ENCODE measurements at places on chromosomes 6 and 20.
A peak's percentile ranks its signal among the peaks of the same experiment; 100 is the strongest.

DNA sequence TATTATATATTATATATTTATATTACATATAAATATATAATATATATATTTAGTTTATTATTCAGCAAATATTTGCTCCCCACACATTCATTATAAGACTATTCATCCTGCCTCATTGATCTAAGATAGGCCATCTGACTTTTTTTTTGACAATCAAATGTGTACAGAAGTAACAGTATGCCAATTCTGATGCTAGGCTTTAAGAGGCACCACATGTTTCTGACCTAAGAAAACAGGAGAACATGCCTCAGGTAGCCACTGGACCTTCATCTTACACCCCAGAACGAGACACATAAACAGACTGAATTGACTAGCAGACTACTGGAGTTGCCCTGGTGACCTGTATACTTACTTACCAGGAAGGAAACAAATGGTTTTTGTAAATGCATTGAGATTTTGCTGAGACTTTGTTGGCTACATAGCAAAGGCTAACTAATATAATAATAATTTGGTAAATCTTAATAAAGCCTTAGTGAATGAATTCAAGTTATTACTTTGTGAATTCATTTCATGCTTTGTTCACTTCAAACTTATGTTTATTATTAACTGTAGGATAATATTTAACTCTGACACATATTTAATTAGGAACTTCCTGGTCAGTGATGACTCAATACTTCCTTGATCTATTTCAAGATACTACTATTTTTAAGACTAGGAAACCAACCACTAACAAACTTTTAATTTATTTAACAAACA lies 13.4 kb upstream of the MYO6 start:
- DNase-seq, result no peak

- DNase-seq, result no peak
Observed at GRCh38 chr20:31604567-31605030, 490 bp upstream of the ID1 start.

- DNase-seq, result no peak
Observed at GRCh38 chr6:133892813-133893691, 4.1 kb downstream of the TCF21 start.

DNA sequence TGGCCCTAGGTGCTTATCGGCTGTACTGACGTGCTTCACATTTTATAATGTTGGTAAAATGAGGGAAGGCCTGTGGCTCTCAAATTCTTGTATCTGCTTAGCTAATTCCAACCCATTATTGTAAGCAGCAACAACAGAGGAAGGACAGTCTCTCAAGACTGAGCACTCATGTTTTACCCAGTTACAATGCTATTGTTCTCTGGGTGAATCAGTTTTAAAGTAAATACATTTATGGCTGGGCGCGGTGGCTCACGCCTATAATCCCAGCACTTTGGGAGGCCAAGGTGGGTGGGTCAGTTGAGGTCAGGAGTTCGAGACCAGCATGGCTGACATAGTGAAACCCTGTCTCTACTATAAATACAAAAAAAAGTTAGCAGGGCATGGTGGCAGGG lies 194.6 kb downstream of the PRKN start:
- no peak for DNase-seq

- DNase-seq, result no peak
Observed at GRCh38 chr6:116741571-116741970, 23.9 kb downstream of the FAM162B start.

GRCh38 chr6:38057994-38058393 lies 238.5 kb downstream of the ZFAND3 start:
- no peak for DNase-seq

DNA sequence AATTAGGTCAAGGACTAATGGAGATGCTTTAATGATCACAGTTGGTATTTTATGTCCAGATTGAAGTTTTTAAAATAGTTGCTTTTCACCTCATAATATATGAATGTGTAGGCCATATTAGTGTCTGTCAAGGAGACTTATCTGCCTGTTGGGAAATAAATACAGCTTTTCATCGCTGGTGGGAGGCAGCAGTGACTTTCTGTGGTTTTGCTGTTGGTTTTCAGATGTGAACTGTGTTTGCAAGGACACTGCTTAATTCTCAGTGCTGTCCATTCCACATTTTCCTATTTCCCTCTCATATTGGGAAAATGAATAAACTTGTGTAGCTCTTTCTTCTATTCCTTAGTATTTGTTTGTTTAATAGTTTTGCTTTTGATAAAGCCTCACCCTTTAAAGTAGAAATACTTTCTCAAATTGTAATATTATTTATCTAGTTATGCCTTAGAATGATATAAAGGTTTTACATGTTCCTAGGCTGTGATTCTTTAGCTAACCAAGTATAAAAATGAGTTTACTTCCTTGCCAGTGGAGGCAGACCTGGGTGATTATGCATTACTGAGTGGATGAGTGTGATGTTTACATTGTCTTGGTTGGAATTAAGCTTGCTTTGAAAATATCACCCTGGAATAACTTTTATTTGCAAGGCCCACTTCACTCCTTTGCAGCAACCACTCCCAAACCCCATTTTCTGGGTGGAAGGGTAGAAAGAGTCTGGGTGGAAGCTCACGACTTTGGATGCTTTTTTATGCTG lies 3.3 kb downstream of the PLCB4 start:
- no peak for DNase-seq

- DNase-seq, result no peak
Observed at GRCh38 chr6:35777356-35778102, 1.1 kb downstream of the CLPSL2 start.

DNA sequence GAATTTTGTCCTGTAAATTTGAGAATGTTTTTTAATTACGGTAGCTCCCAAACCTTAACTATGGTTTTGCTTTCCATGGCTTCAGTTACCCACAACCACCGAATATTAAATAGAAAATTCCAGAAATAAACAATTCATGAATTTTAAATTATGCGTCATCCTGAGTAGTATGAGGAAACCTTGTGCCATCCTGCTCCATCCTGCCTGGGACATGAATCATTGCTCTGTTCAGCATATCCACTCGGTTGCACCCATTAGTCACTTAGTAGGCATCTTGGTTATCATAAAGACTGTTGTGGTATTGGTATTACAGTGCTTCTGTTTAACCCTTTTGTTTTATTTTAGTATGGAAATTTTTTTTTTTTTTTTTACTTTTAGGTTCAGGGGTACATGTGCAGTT lies 39.7 kb downstream of the KCNS1 start:
- no peak for DNase-seq

DNA sequence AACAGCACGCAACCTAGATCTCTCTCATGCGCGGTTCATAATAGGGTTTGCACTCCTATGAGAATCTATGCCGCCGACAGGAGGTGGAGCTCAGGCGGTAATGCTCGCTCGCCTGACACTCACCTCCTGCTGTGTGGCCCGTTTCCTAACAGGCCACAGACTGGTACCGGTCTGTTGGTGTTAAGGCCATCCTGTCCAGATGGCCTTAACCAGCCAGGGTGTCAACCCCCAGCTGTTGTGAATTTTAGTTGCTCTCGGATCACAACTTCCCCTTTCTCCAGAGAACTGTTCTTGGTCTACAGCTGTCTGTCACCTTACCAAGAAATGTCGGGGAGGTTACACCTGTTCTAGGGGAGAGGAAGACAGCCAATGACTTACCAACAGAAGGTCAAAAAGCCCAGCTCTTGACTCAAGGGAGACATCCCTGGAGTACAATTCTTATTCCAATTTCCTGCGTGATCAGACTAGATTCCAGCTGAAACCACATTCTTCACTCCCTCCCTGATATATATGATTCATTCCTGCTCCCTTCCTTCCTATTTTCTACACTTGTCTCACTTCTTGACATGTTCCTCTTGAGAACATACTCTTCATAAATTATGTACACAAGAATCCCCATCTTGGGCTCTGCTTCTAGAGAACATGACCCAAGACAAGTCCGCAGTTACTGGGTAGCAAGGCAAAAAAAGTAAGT lies 23.1 kb upstream of the DNAAF9 start:
- DNase-seq, result no peak

DNA sequence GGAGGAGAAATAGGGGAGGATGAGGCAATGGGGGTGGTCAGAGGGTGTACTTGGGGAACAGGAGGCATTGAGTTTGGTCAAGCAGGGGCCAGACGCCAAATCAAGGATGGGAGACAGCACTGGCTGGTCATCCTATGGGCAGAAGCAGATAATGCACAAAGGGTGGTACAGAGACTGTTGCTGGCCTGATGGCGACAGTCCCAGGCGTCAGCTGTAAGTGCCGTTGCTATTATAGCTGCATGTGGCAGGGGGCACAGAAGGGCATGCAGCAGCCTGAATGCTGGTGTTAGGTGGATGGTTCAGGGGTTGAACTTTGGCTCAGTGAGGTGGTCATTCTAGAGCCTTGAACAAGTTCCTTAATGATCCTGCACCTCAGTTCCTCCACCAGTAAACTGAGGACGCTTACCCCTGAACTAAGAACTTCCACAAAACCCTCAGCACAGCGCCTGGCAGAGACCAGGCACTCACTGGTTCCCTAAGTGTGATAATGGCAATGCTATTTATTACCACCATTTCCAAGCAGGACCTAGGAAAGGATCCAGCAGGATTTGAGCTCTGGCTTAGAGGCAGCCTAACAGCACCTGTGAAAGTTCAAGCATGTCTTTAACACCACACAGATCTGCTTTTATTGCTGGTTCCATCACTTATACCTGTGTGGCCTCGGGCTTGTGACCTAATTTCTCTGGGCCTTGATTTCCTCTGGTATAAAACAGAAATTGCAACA lies 162.7 kb downstream of the INSM1 start:
- DNase-seq, result no peak

- DNase-seq, result no peak
Observed at GRCh38 chr20:63384336-63384735, 23.2 kb upstream of the CHRNA4 start.

GRCh38 chr6:154960299-154960843 lies 34.7 kb upstream of the TIAM2 start:
- no peak for DNase-seq

DNA sequence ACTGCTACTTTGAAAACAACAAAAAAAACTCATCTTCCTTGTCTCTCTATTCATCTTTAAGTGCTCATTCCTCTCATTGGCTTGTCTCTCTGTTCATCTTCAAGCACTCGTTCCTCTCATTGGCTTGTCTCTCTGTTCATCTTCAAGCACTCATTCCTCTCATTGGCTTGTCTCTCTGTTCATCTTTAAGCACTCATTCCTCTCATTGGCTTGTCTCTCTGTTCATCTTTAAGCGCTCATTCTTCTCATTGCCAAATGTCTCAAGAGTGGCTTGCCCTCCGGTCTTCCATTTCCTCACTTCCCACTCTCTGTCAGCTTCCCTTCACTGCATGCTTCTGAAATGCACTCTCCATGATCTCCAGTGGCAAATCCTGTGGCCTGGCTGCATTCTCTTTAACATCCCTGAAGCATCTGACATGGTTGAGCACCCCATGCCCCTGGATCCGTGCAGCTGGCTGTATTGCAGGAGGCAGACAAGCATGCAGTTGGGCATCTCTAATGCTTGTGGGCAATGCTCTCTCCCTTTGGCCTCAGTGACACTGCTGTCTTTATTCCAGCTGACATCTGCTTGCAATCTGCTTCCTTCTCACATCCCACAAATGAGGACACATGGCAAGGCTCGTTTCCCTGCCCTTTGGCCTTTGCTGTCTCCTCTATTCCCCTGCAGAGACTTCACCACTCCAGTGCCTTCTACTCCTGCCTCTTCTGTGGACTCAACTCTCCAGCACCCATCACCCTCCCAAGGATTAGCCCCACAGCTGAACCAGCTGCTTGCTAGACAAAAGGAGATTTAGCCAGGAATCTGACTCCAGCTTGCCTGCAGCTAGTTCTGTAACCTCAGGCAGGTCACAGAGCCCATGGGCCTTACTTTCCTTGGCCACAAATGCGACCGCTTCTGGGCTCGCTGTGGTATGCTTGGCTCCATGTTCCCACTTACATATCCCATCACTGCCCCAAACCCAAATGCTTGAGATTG lies 143.2 kb upstream of the SNX9 start:
- DNase-seq, result no peak

DNA sequence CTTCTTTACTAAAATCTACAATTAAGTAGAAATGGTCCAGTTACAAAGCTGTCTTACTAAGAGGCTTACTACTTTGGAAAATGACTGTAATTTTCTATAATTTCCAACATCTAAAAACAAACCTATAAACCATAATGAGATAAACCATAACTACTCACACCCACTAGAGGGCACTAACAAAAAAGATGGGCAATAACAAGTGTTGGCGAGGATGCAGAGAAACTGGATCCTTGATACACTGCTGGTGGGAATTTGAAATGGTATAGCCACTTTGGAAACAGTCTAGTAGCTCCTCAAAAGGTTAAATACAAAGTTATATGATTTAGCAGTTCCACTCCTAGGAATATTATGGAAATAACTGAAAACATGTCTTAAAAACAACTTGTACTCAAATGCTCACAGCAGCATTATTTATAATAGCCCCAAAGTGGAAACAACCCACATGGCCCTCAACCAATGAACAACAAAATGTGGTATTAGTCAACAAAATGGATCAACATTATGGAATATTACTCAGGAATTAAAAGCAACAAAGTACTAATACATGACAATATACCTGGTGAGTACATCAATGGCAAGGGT lies 50.6 kb downstream of the GJA10 start:
- DNase-seq, result peak; percentile 38

GRCh38 chr6:137794516-137795201 lies 72.4 kb upstream of the TNFAIP3 start:
- no peak for DNase-seq

DNA sequence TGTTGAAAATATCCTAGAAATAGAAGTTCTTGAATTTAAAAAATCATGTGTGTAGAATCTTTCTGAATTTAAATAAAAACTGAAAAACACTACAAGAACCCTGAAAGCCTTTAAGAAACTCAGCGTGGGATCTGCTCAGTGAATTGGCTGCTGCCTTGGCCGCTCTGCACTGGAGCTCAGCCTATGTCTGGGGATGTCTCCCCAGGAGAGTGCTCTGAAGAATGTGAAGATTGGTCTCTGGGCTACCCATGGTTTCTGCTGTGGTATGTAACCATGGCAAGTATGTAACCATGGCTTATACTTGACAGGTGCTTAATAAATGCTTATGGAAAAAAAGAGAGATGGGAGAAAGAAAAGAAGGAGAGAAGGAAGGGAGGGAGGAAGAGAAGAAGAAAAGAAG lies 3.1 kb upstream of the RRAGD start:
- DNase-seq, result no peak
